ENCODE measurements at places on chromosomes 6 and 20.

- DNase-seq: no peak
These were observed 372 bp downstream of the JARID2 start for GRCh38 chr6:15246217-15246665.

GRCh38 chr6:147677647-147678046 is 169.2 kb downstream of the SAMD5 start:
- DNase-seq: no peak

DNA sequence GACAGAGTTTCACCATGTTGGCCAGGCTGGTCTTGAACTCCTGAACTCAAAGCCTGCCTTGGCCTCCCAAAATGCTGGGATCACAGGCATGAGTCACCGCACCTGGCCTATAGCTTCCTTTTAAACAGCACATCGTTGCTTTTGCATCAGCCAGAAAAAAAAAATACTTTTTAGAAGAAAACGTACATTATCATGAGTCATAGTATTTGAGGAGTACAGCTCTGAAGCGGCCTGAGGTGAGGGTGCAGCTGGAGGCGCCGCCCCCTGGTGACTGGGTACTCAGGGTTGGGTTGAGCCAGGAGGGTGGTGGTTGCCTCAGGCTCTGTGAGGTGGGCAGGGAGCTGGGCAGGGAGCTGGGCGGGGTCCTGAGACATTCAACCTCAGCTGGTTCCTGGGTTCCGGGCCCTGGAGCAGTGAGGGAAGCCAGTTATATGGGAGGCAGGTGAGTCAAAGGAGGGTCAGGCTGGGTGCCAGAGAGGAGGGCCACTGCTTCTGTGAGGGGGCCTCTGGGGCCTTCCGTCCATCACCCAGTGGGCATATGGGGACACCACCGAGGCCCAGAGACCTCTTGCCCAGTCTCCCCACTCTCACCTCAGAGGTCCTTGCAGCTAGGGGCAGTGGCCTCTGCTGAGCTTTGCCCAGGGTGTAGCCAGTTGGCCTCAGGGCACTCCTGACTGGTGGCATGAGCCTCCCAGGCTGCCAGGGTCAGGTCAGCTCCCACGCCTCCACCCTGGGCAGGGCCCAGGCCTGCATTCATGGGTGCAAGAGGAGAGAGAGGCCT is 11.7 kb upstream of the ID1 start:
- no peak for DNase-seq

- no peak for DNase-seq
These were observed 58.5 kb upstream of the SLC22A16 start for GRCh38 chr6:110534731-110535492.

DNA sequence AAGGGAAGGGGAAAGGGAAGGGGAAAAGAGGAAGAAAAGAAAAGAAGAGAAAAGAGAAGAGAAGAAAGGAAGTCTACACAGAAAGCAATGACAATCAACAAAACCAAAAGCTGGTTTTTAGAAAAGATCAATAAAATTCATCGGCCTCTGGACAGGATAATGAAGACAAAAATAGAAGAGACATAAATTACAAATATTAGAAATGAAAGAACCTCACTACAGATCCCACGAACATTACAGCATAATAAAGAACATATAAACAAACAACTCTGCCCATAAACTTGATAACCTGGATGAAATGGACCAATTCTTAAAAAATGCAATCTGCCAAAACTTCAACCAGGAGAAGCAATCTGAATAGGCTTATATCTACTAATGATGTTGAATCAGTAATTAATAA is 20.7 kb upstream of the ASF1A start:
- DNase-seq: no peak

DNA sequence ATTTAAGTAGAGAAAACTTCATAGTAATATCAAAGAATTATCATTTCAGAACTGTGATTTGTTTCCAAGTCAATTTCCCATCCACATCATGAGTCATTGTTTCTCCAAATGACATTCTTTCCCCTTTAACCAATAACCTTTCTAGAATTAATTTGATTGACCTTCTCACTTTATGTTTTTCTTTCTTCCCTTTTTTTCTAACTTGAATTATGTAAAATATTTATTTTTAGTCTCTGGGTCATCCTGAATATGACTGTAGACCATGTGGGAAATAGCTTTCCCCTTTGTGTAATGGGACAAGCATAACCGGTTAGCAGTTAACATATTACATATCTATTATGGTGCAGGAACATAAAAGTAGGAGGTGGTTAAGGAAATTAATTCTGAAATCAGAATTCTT is 291.1 kb downstream of the GJA1 start:
- no peak for DNase-seq

DNA sequence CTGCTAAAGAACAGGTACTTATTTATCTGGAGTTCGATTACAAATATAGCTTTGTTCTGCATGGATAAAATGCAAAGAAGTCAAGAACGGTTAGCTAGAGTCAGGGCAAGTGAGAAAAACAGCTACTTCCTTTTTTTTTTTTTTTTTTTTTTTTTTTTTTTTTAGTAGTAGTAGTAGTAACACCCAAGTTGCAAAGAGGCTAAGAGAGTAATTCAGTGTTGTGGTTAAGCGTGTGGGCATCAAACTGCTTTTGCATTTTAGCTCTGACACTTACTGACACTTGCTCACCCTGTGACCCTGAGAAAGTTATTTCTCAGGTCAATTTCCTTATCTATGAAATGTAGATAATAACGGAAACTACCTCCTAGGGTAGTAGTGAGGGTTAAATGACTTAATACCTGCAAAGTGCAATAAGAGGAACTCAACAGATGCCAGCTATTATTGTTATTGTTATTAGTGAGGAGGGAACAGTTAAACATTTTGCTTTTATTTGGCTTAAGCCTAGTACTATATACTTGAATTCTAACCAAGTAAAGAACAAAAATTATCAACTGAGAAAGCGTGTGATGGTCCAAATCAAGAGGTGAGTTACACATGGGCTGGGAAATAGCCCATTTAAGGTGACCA is 86.7 kb upstream of the BACH2 start:
- no peak for DNase-seq

GRCh38 chr20:8388707-8389106 is 256.6 kb downstream of the PLCB1 start:
- DNase-seq: no peak

DNA sequence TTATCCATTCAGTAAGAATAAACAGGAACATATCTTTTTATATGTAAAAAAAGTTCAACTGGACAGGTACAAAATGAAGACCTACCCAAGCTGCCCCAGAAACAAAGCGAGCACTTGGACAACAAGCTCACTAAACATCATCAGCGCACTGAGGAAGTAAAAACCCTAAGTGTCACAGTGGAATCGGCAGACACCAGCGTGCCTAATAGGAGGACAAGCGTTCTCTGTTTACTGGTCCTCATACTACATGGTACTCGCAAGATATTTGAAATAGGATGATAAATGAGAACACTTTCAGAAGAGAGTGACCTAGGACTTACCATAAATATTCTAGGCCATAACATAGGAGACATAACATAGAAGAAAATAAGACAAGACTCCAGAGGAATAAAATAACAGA is 18.2 kb downstream of the MAP7 start:
- DNase-seq: no peak

GRCh38 chr20:5000263-5001173 is 792 bp downstream of the SLC23A2 start:
- DNase-seq: peak; percentile 2

DNA sequence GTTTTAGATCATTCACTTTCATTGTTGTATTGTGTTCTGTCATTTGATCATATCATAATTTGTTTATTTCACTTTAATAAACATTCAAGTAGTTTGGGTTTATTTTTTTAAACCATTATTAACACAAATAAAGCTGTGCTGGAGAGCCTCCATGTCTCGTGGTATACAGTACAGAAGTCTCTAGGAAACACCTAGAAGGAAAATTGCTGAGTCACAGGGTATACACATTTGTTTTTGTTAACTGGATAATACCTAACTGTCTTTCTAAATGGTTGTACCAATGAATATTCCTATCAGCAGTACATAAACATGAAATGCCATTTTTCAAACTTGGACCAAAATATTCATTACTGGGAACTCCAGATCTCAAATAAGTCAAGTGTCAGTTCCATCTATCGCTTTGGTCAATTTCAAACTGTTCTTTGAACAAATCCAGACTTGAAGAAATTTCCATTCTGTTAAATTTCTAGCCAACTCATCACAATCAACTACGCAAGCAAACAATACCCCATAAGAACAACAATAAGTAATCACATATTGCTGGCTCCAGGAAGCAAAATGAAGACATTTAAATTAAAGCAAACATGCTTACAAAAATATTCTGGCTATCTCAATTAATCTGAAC is 138.1 kb downstream of the ATXN1 start:
- DNase-seq: no peak

DNA sequence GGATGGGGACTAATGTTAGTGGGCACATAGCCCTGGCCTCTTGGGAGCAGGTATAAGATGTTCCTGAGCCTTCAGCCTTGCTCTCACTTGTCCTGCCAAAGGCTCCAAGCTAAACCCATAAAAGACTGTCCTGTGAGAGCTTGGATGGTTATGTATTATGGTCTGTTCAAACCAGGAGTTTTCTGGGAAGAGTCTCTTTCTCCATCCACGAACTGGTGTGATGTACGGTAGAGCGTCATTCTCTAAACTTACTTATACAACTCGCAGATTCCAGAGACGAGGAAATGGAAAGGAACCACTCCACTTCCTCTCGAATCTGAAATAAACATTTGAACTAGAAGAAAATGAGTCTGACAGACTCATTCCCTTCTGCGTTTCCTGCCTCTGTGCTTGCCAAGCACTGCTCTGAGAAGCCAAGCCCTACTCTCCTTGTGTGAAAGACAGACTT is 5.3 kb downstream of the SOBP start:
- DNase-seq: no peak

- DNase-seq: no peak
These were observed 299.4 kb upstream of the NRSN1 start for GRCh38 chr6:23826572-23826971.

- no peak for DNase-seq
These were observed 141.5 kb downstream of the GMDS start for GRCh38 chr6:2103765-2104523.

GRCh38 chr6:7047128-7047527 is 60.6 kb upstream of the RREB1 start:
- DNase-seq: no peak

GRCh38 chr20:62409931-62410745 is 3.1 kb upstream of the CABLES2 start:
- DNase-seq: no peak

DNA sequence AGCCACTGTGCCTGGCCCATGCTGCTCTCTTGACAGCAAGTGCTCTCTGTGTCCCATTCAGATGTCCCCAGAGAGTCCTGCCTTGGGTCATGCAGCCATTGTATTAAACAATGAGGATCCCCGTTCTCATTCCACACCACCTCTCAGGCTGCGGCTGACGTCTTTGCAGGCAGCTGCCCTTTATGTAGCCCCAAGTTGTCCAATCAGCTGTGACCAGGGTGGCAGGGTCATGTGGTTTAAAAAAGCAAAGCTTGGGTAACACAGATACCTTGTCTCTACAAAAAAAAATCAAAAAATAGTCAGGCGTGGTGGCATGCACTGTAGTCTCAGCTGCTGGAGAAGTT is 13.2 kb downstream of the GCNT2 start:
- no peak for DNase-seq

DNA sequence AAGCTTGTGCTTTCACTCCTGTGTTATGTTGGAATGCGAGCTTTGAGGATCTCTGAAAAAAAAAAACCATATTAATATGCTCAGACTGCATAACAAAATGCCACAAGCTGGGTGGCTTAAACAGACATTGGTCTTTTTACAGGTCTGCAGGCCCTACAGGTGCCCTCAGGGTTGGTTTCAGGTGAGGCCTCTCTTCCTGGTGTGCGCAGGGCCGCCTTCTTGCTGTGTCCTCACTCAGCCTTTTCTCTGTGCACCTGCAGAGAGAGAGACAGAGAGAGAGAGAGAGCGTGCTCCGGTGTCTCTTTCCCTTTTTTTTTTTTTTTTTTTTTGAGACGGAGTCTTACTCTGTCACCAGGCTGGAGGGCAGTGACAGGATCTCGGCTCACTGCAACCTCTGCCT is 114.1 kb upstream of the SNX9 start:
- no peak for DNase-seq

DNA sequence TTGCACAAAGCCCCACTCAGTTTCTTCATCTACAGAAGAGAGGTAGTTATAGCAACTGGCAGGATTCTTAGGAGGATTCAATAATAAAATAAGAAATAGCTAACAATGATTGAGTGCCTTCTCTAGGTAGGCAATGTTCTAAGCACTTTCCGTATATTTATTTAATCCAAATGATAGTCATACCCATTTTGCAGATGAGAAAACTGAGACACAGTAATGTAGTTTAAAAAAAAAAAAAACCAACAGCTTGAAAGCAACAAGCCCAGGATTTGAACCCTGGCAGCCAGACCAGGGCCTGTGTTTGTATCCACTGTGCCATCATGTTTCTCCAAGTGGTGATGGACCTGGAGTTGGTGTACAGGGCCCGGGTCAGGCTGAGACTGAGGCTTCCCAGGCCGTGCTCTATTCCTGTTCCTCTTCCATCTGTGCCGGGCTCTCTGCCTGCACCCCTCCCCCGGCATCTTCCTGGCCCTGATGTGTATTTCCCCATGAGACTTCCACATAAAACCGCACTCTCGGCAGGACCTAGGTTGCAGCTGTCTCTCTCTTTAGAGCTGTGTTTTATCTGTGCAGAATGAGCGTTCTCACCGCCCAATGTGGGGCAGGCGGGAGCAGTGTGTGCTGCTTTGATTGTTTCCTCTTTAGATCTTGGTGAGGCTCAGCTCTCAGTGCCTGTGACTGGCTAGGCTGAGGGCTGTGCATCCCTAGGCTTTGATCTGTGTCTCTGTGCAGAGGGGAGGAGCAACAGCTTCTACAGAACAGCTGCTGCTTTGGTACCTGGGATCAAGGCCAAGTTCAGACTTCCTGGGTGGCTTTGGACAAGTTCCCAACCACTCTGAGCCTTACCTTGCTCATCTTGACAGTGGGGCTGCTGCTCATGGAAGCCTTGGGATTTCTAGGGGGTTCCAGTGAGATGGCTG is 49.5 kb downstream of the TOX2 start:
- DNase-seq: no peak

- no peak for DNase-seq
These were observed 492.1 kb downstream of the MAFB start for GRCh38 chr20:40196846-40197436.

- DNase-seq: peak; percentile 9
These were observed 77.9 kb upstream of the RALY start for GRCh38 chr20:33915726-33916331.

DNA sequence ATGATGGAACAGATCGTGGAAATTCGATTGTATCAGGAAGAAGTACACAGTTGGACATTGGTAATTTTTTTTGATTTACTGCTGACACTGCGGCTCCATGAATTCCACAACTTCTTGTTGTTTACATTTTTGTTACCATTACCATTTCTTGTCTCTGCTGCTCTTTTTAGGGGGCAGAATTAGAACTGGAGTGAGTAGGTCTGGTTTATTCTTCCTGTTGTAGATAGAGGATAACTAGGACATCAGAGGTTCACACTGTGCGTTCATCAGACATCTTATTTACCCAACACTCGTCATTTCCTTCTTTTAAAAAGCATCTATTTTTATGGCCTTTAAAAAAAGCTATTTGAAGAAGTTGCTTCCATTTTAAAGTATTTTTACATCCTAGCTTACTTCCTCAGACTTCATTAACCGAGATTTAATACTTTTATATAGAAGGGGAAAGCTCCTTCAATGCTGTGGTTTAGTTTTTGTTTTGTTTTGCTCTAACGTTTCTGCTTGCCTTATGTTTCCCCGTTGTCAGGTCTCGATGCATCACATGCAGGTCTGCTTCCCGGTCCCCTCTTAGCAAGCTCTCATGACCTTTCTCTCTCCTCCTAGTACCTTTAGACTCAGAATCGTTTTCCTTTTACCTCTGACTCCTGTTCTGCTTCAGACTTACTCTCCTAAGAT is 139.1 kb downstream of the ARID1B start:
- DNase-seq: no peak
